ENCODE measurements at places on chromosomes 7 and 10. TPM values are rescaled to one million over a fixed set of nuclear protein-coding genes. Genes with fewer than 3 reads are reported as not detected.

GBX1 gene
- not detected for total RNA-seq

PIK3CG gene
- total RNA-seq = 0.11 TPM

CCDC201 gene
- not detected for total RNA-seq

ACSM6 gene
- total RNA-seq = not detected

SSBP1 gene
- 183 TPM for total RNA-seq

SFTPA1 gene
- not detected for total RNA-seq

WNT16 gene
- total RNA-seq = 0.88 TPM

ABCC2 gene
- total RNA-seq = 0.28 TPM

HTR5A gene
- total RNA-seq = 0.16 TPM

PLEKHS1 gene
- total RNA-seq = not detected

GPER1 gene
- total RNA-seq = 0.54 TPM

ANKRD22 gene
- not detected for total RNA-seq

CDC14C gene
- total RNA-seq = not detected

TRDMT1 gene
- total RNA-seq = 10.9 TPM

PCDH15 gene
- 0.86 TPM for total RNA-seq

ACTR3C gene
- total RNA-seq = 0.92 TPM

FIS1 gene
- 113 TPM for total RNA-seq

PDIA4 gene
- 369 TPM for total RNA-seq

Data from endodermal cell (in vitro differentiated cells).